A172 (cell line): ENCODE measurements at places on chromosomes 1 and 21. TPM values are rescaled to one million over a fixed set of nuclear protein-coding genes. Genes with fewer than 3 reads are reported as not detected.
A peak's percentile ranks its signal among the peaks of the same experiment; 100 is the strongest.

Gene SAMD11
- 37.0 and 62.7 TPM in 2 replicates for total RNA-seq

- DNase-seq: no peak
Measured at GRCh38 chr1:210920716-210921694, 212.9 kb downstream of the KCNH1 start.

- no peak for DNase-seq
Measured at GRCh38 chr1:82446236-82446635, 645.5 kb downstream of the ADGRL2 start.

- DNase-seq: no peak
Measured at GRCh38 chr21:44710294-44710665, 1.1 kb downstream of the TSPEAR start.

GRCh38 chr1:40495315-40495903 lies 13.2 kb upstream of the EXO5 start:
- DNase-seq: no peak

DNA sequence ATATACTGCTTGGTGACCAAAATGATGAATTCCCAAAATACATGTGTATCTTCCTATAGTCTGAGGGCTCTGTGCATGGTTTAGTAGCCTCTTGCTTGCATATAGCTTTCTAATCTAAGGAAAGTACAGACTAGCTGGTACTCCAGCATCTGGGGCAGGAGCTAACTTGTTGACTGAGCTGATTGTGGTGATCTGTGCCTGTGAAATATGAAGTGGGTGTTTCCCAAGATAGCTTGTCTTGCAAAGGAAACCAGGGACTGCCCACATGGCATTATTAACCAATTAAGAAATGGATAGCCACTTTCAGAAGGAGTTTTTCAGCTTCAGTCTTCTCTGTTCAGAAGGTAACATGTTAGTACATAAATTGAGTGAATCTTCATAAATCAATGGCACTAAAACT lies 219.8 kb downstream of the NEGR1 start:
- no peak for DNase-seq

DNA sequence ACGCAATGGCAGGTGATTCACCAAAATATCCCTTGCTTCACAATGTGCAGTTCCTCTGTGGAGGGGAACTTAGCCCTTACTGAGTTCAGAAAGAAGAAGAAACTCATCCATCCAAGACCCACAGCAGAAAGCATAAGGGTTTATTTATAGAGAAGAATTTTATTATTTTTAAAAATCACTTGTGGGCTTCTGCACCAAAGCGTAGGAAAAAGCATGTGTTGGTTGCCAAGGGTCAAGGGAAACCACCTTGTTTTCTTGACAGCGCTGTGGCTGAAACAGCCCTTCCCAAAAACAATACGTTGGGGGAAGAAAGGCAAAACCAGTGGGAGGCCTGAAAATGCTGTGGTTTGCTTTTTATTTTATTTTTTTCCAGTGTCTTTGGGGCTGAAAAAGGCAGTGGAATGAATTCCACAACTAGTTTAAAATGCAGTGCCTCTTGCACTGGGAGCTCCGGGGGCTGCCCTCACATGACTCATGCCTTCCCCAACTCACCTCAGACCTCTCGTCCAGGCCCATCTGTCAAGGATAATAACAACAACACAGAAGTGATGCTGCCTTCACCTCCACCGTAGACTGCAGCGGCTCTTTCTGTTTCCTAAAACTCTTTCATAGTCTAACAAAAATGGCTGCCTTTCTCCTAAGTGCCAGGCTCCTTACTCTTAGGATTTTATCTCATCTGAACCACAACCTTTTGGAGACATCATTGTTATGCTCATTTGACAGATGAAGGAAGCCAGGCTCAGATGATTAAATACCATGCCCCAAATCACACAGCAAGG lies 224.2 kb upstream of the JUN start:
- DNase-seq: no peak

Gene SYNJ1
- 6.0 and 6.8 TPM in 2 replicates for total RNA-seq

DNA sequence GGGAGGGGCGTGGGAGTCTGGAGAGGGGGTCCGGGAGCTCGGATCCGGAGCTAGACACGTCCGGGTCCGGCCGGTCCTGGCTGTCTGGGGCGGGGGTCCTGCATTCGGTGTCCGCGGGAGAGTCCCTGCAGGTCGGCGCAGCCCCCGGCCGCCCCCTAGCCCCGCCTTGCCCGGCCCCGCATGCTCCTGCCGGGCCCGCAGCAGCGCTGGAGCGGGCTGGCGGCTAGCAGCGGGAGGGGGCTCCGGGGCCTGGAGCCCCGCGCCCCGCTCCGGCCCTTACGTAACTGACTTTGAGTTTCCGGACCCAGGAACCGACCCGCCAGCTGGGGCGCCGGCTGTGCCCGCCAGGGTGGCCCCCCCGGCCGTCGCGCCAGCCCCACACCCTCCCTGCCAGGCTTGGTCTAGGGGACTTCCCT lies 26.9 kb upstream of the EPB41 start:
- DNase-seq: no peak

DNA sequence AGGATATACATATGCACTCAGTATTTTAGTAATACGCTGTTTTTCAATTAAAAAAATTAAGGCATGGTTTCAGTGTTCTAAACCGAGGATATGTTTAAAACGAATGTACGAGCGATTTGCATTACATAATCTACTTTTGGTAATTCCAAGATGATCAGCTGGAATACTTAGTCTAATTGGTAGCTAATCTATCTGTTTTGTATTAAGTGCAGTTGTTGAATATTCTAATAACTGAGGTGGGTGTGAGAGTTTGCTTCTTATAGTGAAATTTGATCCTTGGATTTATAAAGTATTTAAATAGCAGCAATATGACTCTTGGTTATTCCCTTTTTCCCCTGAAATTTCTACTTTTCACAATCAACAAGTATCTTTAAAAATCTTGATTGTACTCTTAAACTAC lies 1.3 kb downstream of the RNF2 start:
- no peak for DNase-seq

DNA sequence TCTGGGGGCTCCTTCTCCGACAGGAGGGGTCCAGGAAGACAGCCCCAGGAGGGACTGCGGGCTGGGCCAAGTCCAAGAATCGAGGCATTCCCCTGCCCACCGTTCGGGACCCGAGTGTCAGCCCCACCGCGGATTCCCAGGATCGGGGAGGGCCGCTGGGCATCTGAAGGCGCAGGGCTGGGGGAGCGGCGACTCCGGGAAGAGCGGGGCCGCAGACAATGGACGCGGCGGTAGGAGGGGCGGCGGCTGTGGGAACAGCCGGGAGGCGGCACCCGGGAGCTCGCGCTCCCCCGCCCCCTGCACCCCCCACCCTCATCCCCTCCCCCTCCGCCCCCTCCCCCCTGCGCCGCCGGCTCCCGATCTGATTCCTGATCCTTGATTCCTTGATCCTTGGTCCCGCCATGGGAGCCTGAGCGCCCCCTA lies at the start of gene VANGL2:
Gene VANGL2, plus strand, starts transcription at position 342 of the 423 bp plus-strand sequence. CDS start 15,274 bp downstream, outside the sequence.
- DNase-seq: peak; percentile 72

DNA sequence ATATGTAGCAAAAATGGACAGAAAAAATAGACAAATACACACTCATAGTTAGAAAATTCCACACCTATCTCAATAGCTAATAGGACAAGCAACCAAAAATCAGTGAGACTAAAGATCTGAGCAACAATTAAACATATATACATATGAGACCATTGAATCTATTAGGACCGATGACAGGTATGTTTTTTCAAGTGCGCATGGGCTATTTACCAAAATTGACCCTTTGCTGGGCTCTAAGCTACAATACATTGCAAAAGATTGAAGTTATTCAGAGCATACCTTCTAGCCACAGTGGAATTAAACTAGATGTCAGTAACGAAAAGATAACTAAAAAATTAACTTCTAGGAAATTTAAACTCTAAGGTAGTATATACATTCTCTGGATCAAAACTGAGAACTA lies 13.7 kb downstream of the CD55 start:
- DNase-seq: no peak

- DNase-seq: no peak
Measured at GRCh38 chr1:189851806-189852367, 625.8 kb downstream of the BRINP3 start.

- DNase-seq: no peak
Measured at GRCh38 chr1:168338589-168339503, 58.2 kb downstream of the TBX19 start.

DNA sequence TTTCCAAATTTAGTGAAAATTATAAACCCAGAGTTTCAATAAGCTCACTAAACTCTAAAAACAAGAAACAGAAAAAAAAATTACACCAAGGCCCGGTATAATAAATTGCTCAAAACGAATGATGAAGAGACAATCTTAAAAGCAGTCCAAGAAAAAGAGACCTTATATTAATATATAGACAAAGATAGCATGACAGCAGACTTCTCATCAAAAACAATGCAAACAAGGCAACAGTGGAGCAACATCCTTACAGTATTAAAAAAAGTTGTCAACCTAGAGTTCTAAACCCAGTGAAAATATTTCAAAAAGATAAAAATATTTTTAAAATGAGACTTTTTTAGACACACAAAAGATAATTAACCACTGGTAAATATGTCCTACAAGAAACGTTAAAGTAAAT lies 46.7 kb downstream of the KIFAP3 start:
- DNase-seq: no peak

DNA sequence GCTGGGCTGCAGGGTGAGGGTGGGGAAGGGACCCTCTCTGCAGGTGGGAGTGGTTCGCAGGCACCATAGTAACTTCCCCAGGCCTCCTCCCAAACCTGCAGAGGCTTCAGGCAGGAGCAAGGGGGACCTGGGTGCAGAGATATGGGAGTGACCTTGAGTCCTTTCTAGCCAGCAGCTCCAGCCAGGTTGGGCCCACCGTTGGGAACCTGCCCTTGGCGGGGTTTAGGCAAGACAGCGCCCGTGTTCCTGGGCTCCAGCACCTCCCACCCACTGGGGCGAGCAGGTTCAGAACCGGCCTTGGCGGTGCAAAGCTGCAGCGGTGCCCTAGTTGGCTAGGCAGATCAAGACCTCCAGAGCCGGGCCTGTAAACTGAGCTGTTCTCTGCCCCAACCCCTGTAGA lies 2.2 kb upstream of the PRDM16 start:
- DNase-seq: no peak

Gene RIPPLY3
- 0.43 TPM in 1 of 2 replicates, not detected in the other for total RNA-seq

Gene KCNK1
- total RNA-seq: 3.5 and 4.3 TPM in 2 replicates

DNA sequence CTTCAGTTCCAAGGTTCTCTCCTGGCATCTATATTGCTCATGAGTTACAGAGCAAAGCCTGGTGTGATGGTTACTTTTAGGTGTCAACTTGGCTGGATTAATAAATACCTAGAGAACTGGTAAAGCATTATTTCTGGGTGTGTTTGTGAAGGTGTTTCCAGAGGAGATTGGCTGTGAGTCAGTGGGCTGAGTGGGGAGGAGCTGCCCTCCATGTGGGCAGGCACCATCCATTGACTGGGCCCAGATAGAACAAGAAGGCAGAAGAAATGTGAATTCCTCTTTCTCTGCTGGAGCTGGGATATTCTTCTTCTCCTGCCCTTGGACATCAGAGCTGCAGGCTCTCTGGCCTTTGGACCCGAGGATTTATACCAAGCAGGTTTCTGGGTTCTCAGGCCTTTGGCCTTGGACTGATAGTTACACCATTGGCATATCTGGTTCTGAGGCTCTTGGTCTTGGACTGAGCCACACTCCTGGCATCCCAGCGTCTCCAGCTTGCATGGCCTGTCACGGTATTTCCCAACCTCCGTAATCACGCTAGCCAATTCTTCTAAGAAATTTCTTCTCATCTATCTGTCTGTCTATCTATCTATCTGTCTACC lies 44.5 kb downstream of the B3GALT5 start:
- DNase-seq: no peak

GRCh38 chr1:239061770-239062169 lies 324.6 kb upstream of the CHRM3 start:
- DNase-seq: no peak

GRCh38 chr1:112325504-112325903 lies 70.5 kb upstream of the CTTNBP2NL start:
- no peak for DNase-seq
